Ascending aorta (tissue), 2 donors: ENCODE measurements at places on chromosomes 12 and 14. TPM values are rescaled to one million over a fixed set of nuclear protein-coding genes. Genes with fewer than 3 reads are reported as not detected.

The FGF6 gene
- not detected for total RNA-seq

The PTPRQ gene
- 0.64 TPM for total RNA-seq

The TEX52 gene
- not detected for total RNA-seq

- DNase-seq, result no peak
These were observed 7.4 kb upstream of the PTGES3 start for GRCh38 chr12:56695327-56696101.

DNA sequence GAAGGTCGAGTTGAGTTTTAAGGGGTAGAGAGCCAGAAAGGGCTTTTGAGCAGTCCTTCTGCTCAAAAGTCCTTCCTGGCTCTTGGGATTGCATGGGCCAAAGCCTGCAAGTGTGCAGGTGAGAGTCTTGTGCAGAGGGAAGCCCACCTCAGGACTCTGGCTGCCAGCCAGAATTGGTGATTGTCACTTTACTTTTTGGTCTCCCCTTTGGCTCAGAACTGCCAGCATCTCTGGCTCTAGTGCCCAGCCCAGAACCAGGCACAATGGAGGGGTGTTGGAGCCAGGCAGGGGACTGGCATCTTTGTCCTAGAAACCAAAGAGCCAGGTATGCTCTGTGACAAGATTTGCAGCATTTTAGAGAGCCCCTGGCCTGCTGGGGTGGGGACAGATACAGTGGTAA is 23.5 kb downstream of the FAM222A start:
- DNase-seq, result no peak

GRCh38 chr12:38515912-38516311 is 199.3 kb downstream of the ALG10B start:
- DNase-seq, result no peak

- no peak for DNase-seq
These were observed 21.0 kb downstream of the DDX24 start for GRCh38 chr14:94059998-94060397.

DNA sequence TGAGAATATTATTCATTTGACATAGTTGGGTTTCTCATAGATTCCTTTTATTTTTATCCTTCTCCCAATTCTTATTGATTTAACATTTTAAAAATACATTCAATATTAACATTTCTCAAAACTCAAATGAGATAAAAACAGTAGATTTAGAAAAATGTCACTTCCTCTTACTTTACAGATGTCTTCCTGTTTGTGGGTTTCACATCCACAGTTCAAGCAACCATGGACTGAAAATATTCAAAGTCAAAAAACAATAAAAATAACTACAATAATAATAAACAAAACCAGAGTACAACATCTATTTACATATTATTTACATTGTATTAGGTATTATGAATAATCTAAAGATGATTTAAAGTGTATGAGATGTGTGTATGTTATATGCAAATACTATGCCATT is 111.3 kb upstream of the SLC16A7 start:
- no peak for DNase-seq

GRCh38 chr12:118307069-118307954 is 65.4 kb downstream of the TAOK3 start:
- DNase-seq, result peak; percentile 73
